HT-29 (cell line): ENCODE measurements at places on chromosomes 3 and 15.

GRCh38 chr15:63603516-63603915 is 6.3 kb downstream of the FBXL22 start:
- DNase-seq, result no peak

DNA sequence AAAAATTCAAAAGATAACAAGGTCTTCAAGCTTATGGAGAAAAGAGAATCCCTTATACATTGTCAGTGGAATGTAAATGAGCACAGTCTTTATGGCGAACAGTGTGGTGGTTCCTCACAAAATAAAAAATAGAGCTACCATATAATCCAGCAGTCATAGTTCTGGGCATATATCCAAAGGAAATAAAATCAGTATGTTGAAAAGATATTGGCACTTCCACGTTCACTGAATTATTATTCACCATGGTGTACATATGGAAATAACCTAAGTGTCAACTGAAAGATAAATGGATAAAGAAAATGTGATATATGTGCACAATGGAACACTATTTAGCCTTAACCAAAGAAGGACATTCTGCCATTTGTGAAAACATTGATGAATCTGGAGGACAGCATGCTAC is 1161.2 kb downstream of the ROBO2 start:
- no peak for DNase-seq

DNA sequence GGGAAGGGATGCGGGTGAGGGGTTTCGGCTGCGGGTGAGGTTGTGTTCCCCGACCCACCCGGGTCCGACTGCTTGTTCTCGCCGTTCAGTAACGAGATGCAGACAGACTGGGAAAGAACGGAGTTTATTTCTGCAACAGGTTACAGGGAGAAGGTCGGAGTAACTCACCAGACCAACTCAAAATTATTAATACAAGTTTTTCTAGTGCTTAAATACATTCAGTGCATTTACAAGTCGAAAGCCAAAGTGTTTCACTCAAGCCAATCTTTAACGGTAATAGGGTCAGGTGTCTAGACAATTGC is 492 bp upstream of the HIGD1A start:
- DNase-seq, result no peak

DNA sequence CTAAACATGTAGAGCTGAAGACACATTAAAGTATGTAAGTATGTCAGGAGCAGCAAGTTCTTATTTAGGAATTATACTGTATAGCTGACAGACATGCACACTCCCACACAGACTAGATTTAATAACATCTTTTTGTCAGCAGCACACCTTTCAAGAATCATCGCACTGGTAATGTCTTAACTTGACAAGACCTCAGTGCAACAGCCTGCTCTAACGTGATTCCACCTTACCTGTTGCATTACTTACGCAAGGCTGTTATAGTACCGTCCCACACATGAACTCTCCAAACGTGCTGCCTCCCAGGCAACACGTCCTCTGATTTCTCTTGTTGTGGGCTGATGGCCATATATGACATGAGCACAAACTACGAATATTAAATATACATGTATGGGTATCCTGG is 11.9 kb downstream of the CHRM5 start:
- DNase-seq, result no peak

DNA sequence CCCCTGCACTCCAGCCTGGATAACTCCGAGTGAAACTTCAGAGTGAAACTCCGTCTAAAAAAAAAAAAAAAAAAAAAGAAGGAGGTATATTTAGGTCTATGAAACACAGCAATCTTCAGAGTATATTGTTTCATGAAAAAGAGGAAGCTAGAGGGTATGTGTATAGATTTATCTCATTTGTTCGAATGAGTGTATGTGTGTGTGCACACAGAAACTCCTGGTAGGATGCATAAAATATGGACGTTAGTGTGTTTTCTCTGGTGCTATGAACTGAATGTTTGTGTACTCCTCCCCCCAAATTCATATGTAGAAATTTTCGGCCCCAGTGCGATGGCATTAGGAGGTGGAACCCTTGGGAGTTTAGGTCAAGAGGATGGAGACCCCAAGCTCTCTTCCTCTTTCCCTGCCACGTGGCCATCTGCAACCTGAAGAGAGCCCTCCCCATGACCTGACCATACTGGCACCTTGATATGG is 98.6 kb upstream of the KLF13 start:
- DNase-seq, result no peak
